ENCODE measurements at places on chromosomes 1 and 21. TPM values are rescaled to one million over a fixed set of nuclear protein-coding genes. Genes with fewer than 3 reads are reported as not detected.

GRCh38 chr1:93623875-93624274, 57.8 kb downstream of the BCAR3 start:
- no peak for DNase-seq

GRCh38 chr1:59541161-59541560, 244.3 kb downstream of the FGGY start:
- no peak for DNase-seq

DNA sequence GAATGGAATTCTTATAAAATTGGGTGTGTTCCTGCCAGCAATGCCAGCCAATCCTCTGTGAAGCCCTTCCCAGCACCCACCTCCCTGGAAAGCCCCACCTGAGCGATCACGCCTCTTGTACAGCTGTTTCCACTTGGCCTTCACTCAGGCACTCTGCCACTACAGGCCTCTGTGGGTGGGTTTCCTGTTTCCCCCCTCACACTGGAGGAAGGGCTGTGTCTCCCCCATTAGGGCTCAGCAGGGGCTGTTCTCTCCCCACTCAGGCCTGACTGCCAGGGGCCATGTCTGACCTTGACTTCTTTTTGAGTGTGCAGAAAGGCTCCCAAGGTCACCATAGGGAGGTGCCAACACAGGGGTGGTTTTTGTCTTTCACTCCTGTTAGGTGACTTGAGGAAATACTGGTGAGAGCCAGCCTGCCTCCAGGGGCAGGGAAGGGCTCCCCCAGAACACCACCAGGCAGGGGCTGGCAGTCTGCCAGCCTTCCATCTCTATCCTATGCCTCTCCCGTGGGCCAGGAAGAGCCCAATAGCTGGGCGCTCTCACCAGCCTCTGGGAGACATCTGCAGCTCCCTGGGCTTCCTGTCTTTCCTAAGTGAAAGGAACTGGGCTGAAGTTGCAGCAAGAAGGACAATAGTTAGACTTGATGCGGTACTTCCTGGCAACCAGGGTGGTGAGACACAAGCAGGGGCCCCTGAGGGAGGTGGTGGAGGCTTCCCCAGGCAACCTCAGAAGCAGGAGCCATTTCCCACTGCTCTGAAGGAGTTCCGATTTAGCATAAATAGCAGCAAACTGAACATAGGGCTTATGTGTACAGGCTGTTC, 49.1 kb downstream of the ELK4 start:
- no peak for DNase-seq

- no peak for DNase-seq
These were observed 27.5 kb downstream of the TBX15 start for GRCh38 chr1:118960567-118961136.

DNA sequence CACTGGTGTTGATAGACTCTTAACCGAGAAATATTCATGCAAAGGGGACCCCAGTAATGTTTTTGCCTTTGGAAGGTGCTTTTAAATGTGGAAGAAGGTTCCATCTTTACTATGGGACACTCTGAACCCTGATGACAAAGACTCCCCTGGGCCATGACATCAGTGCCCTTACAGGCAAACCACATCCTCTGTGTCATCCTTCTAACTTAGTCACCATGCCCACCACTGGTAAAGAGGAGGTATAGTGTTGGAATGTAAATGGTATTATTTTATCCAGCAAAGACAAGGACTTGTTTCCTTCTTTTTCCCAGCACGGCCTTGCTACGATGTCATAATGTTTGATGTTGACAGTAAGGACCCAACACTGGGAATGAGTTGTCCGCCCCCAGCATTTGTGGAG, 12.6 kb downstream of the METTL13 start:
- DNase-seq: no peak

DNA sequence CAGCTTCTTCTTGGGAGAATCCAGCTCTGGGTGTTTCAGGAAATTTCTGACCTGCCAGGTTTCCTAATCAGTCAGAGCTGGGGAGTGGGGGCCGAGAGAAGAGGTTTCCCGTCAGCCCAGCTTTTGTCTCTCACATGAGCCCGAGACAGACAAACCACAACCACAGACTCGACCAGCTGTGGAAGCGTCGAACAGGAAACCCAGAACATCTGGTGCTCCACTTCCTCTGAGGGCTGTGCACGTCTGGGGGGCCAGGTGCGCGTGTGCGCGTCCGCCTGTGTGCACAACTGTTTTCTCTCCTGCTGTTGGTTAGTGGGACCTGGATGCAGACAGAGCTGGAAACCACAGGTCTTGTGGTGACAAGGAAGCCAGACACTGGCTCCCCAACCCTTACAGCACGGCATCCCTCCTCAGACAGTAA, 113.0 kb upstream of the SLC25A33 start:
- DNase-seq: peak; percentile 73

DNA sequence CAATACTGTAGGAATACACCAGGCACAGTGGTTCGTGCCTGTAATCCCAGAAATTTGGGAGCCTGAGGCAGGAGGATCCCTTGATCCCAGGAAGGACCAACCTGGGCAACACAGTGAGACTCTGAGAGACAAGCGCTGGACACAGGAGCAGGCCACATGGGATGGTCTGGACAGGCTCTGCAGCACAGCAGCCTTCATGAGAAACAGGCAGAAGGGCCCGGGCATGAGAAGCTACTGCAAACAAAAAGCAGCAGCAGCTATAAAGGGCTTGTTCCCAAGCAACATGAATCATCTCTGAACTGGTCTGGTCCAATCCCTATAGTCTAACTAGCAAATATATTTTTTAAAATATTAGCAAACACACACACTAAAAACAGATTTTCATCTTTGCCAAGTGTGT, 35.5 kb upstream of the SLAMF9 start:
- DNase-seq: no peak

DNA sequence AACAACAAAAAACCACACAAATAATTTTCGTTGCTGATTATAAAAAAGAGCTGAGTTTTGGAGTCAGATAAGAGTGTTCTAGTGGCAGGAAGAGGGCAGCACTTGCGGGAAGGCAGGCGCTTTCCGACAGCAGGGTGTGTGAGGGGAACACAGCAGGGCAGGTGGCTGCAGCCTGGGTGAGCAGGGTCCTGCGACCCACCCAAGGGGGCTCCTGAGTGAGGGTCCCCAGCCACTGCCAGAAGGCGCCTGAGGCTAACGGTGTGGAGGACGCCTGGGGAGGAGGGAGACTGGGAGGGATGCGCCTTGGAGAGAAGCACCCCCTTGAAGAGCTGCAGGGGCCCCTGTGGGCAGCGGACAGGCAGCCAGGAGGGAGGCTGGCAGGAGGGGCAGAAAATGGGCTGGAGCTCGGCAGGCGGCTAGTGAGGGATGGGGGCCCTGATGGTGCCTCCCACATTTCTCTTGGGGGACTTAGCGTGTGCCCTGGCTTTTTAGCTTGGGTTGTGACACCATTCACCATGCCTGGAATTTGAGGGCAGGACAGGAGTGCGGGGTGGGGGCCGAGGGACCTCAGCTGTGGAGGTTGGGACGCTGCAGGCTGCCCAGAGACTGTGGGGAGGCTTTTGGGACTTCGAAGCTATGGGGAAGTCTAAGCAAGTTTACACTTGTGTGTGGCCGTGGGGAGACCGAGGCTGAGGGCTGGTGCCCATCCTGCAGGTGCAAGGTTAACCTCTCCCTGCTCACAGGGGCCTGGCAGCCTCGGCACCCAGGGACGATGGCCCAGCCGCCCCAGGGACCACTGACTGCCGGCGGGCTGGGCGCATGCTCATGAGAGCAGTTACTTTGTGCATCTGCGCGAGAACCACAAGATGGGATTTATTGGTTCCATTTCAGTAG, 111.4 kb downstream of the SIK1 start:
- DNase-seq: peak; percentile 37

GRCh38 chr1:56806804-56807203, 12.4 kb downstream of the FYB2 start:
- DNase-seq: no peak

DNA sequence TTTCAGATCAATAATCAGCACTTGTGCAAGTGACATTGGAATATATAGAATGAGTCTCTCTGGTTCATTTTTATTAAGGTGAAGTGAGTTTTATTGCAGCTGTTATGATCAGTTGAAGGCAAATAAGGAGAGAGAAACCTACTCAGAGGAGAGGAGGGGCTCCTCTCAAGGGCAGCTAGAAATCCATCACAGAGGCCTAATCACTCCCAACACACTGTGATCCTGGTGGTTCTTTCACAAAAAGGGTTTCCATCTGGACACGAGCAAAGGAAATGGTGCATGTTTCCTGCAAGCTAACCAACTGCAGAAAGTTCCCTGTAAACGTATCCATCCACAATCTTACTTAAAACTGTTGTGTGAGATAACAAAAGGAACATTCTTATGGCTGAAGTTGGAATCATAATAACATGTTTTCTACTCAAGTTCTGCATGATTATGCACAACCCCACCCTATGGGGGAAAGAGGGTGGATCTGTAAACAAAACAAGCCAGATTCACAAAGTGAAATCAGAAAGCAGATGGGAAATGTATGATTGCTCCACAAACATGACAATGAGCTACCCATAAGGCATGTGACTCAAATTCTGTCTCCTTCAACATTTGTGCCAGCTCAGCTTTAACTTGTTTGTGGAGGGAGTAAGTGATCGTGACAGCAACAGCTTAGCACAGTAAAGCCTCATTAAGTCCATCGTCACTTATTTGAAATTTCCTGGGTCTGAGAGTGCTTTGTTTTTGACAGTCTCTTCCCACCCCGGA, 141.2 kb upstream of the ST6GALNAC5 start:
- no peak for DNase-seq

DNA sequence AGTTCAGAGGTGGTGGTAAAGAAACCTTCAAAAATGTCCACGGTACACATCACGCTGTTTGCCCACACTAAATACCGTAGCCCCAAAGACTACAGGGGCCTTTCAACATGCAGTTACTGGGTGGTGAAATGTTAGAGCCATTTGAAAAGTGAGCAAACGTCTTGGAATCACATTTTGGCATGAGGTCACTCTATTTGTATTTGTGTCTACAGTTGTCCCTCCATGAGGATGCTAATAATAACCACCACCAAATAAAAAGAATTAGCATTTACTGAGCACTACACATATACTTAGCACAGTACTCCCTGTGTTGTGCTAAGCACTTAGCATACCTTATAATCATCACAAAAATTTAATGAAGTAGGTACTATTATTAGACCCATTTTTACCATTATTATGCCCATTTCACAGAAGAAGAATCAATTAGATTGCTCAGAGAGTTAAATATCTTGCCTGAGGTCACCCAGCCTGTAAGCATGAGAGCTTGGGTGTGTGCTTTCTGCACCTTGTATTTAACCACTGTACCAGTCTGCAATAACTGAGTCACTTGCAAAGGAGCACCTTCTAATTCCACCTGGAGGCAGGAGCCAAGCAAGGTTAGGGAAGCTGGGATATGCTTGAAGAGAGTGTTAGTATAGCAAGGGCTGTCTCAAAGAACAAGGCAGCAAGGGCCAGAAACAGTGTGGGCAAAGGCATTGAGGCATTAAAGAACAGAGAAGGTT, 57.4 kb downstream of the DNTTIP2 start:
- no peak for DNase-seq

DNA sequence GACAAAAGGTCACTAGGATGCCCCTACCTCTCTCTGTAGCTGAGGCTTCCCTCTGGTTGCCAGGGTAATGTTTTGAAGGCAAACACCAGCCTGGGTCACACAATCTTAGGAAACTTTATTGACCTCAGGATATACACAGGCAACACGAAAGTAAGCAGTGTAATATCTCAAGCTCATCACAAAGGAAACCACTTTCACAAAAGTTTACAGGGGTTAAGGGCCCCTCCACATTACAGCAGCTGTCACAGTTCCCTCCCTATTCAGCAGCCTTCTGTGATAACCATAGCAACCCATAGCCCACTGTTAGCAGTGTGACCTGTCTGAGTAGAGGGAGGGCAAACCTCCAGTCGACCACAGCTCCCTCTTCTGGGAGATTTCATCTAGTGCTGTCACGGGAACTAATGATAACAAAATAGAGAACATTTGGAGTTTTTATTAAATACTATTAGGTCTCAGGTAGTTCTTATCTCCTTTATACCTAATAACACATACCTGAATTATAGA, 149.8 kb downstream of the PTPRC start:
- DNase-seq: peak; percentile 34

- DNase-seq: no peak
These were observed 16.4 kb upstream of the RASSF5 start for GRCh38 chr1:206490771-206491405.

DNA sequence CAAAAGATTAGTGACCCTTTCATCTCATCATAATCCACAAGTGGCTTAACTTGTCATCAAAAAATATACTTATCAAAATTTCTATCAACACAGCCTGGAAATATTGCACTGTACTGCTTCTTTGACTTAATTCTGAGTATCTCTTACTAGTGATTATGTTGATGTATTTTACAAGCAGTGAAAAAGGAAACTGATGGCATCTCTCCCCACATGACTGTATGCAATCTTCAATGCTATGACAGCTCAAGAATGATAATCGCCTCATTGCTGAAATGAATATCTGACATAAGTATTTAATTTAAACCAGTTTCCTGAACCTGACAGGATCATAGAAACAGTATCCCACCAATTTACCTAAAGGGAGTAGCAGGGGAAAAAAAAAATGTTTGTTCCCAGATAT, 79.5 kb downstream of the DPYD start:
- DNase-seq: no peak

GRCh38 chr1:29209173-29209572, 21.6 kb downstream of the MECR start:
- no peak for DNase-seq

DNA sequence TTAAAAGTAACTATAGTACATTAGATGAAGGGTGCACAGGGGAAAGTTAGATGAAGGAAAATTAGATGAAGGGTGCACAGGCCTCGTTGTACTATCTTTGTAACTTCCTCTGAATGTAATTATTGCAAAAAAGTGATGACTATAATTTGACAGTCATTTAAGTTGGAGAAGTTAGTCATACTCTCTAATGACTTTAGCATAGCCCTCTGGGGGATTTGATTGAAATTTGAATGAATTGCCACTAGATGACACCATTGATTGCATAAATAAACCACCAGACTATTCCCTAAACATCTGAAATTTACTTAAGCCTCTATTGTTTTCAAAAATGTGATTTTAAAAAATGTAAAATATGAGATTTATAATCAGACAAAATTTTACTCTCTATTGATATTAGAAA, 102.6 kb downstream of the TPR start:
- DNase-seq: no peak

- DNase-seq: no peak
These were observed 692 bp downstream of the TARDBP start for GRCh38 chr1:11013160-11013531.

DNA sequence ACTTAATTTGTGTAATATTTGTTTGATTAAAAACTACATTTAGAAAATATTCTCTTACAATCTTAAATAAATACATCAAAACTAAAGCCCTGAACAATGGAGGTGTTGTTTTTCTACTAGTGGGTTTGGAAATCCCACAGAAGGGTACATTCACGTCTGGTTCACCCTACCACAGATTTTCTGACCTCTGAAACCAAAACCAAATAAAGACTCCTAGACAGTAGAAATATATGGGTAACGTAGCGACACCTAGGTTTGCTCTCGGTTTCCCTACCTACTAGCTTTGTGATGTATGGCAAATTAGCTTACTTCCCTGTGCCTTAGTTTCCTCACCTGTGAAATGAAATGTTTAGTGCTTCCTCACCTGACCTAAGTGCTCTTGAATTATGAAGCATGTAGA, 312.6 kb downstream of the DPYD start:
- no peak for DNase-seq

Gene GCSAML
- total RNA-seq: not detected

Gene OR2L8
- 0.78 TPM for total RNA-seq

Gene PDZK1IP1
- total RNA-seq: not detected

Gene TACSTD2
- total RNA-seq: 0.36 TPM

Gene FCRL5
- total RNA-seq: not detected

Gene RHBG
- not detected for total RNA-seq
